ENCODE measurements at places on chromosomes 2 and 18. TPM values are rescaled to one million over a fixed set of nuclear protein-coding genes. Genes with fewer than 3 reads are reported as not detected.
A peak's percentile ranks its signal among the peaks of the same experiment; 100 is the strongest.

The SCN1A gene
- 1.9 TPM for total RNA-seq

GRCh38 chr2:216960671-216961268, 100.9 kb upstream of the TNP1 start:
- no peak for DNase-seq
- no peak overlapping the region for H3K27ac ChIP-seq
- no peaks in the 10 kb centered on the region for H3K36me3 ChIP-seq
- no peaks in the 10 kb centered on the region for H3K27me3 ChIP-seq
- H3K4me1 ChIP-seq: no peaks in the 10 kb centered on the region

DNA sequence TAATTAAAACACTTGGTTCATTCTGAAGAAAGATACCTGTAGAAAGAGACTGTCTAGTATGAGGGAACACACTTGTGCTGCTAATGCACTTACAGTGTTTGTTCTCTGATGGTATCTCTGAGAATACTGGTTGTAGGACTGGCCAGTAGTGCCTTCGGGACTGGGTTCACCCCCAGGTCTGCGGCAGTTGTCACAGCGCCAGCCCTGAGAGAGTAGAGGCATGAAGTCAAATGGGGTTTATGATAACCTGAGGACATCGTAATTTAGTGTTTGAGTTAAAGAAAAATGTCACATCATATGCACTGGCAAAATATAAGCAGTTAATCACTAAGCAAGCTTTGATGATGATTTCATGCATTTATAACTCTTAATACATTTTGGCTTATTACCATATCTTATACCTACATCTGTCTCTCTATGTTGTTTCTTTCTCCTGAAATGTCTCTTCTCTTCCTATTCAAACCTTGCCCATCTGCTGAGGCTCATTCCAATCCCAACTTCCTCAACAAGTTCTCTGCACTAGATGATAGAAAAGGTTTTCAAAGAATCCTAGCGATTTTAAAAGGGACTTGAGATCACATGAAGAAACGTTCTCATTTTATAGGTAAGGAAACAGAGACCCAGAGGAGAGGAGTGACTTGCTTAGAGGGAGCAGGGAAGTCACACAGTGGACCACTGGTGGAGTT, 50.2 kb downstream of the ATIC start:
- no peak overlapping the region for H3K4me3 ChIP-seq
- H3K27ac ChIP-seq: no peak overlapping the region
- H3K4me1 ChIP-seq: no peaks in the 10 kb centered on the region
- no peaks in the 10 kb centered on the region for H3K27me3 ChIP-seq
- DNase-seq: no peak

The TMEM247 gene
- not detected for total RNA-seq

GRCh38 chr18:23519734-23520133, 16.4 kb downstream of the RMC1 start:
- no peak for DNase-seq
- no peak overlapping the region for H3K4me3 ChIP-seq
- no peaks in the 10 kb centered on the region for H3K4me1 ChIP-seq
- no peak overlapping the region for H3K27ac ChIP-seq

DNA sequence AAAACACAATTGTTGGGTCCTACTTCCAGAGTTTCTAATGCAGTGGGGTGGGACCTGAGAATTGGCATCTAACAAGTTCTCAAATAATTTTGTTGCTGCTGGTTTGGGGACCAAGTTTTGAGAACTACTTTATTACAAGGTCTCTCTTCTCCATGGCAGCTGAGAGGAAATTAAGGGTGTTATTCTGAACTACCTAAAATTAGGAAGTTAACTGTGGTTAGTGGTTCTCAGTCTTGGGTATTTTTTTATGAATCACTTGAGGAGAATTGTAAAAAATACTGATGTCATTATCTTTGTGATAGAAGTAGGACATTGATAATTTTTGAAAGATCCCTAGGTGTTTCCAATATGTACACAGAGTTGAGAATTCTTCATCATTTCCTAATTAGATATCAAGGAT, 210.2 kb downstream of the MC4R start:
- H3K4me3 ChIP-seq: no peak overlapping the region
- H3K36me3 ChIP-seq: no peaks in the 10 kb centered on the region
- no peaks in the 10 kb centered on the region for H3K4me1 ChIP-seq
- DNase-seq: no peak
- no peak overlapping the region for H3K27ac ChIP-seq

- no peaks in the 10 kb centered on the region for H3K27me3 ChIP-seq
- no peaks in the 10 kb centered on the region for H3K4me1 ChIP-seq
- no peak for DNase-seq
Observed at GRCh38 chr18:42078711-42079110, 123.7 kb downstream of the PIK3C3 start.

The PARD6G gene
- 18.8 TPM for total RNA-seq

GRCh38 chr2:30869988-30870387, 62.7 kb upstream of the CAPN13 start:
- no peaks in the 10 kb centered on the region for H3K36me3 ChIP-seq
- no peaks in the 10 kb centered on the region for H3K4me1 ChIP-seq
- no peak overlapping the region for H3K27ac ChIP-seq
- no peak for DNase-seq
- no peaks in the 10 kb centered on the region for H3K27me3 ChIP-seq

The WDR33 gene
- 84.6 TPM for total RNA-seq

DNA sequence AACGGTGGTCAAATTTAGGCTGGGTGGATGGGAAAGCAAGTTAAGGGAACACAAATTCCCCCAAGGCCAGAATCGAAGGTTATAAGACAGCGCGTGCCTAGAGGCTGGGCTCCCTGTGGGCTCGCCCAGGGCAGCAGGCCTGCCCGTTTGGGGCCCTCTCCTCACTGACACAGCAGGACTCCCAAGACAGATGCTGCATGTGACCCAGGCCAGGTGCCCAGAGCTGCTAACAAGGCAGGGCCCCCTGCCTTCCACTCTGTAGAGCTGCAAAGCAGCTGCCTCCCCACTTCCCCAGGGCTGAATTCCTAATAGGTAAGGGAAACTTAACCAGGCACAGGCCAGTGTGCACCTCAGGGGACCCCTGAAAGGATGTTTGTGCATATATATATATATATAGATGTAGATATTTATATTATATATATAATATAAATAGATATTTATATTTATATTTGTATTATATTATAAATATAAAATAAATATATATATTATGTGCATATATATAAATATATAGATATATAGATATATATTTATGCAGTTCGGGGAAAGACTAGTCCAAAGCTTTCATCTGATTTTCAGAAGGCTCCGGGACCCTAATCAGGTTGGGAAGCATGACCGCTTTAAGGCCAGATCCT, 43.7 kb downstream of the TMEM37 start:
- H3K4me3 ChIP-seq: no peak overlapping the region
- H3K27me3 ChIP-seq: no peaks in the 10 kb centered on the region
- peak; percentile 62 for DNase-seq

DNA sequence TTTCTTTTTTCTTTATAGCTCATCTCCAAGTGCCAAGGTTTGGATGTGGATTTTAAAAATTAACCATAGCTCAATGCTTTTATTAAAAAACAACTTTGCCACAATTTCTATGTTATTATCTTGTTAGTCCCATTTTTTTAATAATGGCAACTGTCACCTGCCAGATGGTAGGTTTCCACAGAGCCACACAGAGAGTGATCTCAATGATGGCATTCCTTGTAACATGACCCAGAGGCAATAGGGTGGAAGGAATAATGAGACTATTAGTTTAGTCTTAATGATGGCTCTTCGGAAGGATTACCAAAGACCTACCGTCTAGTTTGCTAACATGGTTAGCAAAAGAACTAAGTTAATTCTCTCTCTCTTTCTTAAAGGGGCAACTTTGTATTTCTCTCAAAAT, 64.0 kb downstream of the REL start:
- H3K4me3 ChIP-seq: no peak overlapping the region
- H3K27me3 ChIP-seq: no peaks in the 10 kb centered on the region
- no peak overlapping the region for H3K27ac ChIP-seq
- no peak for DNase-seq

The LIMS3 gene
- total RNA-seq: 2.0 TPM

DNA sequence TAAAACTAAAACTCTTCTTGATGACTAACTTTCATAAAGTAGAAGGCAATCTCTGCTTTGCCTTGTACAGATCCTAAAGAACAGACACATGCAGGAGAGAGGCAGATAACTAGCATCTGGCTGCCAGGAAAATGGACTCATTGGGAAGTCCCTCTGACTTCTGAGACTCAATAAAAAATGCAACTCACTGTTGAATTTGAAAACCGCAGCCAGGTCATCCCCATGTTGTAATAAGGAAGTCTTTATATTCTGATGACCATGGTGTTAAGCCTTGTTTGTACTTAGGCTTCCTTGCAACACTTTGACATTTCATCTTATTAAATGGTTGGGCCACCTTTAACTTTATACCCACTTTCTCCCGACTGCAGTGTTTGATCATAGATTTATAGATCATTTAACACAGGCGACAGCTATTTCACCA, 375.1 kb upstream of the KCNH7 start:
- H3K27ac ChIP-seq: no peak overlapping the region
- no peaks in the 10 kb centered on the region for H3K27me3 ChIP-seq
- H3K4me1 ChIP-seq: no peaks in the 10 kb centered on the region
- H3K4me3 ChIP-seq: no peak overlapping the region
- no peak for DNase-seq
- no peaks in the 10 kb centered on the region for H3K36me3 ChIP-seq

The OTOS gene
- not detected for total RNA-seq

GRCh38 chr2:17818235-17818815, 2.1 kb downstream of the MSGN1 start:
- H3K36me3 ChIP-seq: no peaks in the 10 kb centered on the region
- H3K27ac ChIP-seq: no peak overlapping the region
- no peak for DNase-seq
- peaks cover 3% of the 10 kb centered on the region for H3K4me1 ChIP-seq
- no peak overlapping the region for H3K4me3 ChIP-seq

DNA sequence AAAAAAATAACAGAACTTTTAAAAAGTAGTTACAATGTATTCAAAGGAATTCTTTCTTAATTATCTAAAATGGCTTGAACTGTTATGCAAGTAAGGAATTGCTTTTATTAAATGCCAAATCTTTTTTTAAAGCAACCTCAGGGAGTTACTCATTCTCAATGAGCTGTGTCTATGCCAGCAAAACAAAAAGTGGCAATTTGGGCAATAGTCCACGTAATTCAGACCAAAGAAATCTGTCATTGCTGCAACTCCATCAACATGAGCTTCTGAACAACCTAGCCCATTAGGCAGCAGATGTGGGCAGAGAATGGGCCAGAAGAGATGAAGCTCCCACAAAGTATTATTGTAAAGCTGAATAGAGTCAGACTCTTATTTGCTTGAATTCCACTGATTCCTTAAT, 118.4 kb downstream of the ALK start:
- no peak for DNase-seq
- no peaks in the 10 kb centered on the region for H3K36me3 ChIP-seq
- H3K27me3 ChIP-seq: no peaks in the 10 kb centered on the region
- no peak overlapping the region for H3K27ac ChIP-seq

GRCh38 chr2:162317861-162318327, 590 bp downstream of the IFIH1 start:
- DNase-seq: no peak
- H3K27me3 ChIP-seq: peaks cover 3% of the 10 kb centered on the region
- no peaks in the 10 kb centered on the region for H3K4me1 ChIP-seq
- H3K27ac ChIP-seq: no peak overlapping the region
- peak overlapping the region; percentile 50 for H3K4me3 ChIP-seq
- no peaks in the 10 kb centered on the region for H3K36me3 ChIP-seq

- no peak overlapping the region for H3K4me3 ChIP-seq
- DNase-seq: no peak
- H3K4me1 ChIP-seq: peaks cover 3% of the 10 kb centered on the region
Observed at GRCh38 chr2:219688560-219689445, 61.4 kb downstream of the SLC4A3 start.

DNA sequence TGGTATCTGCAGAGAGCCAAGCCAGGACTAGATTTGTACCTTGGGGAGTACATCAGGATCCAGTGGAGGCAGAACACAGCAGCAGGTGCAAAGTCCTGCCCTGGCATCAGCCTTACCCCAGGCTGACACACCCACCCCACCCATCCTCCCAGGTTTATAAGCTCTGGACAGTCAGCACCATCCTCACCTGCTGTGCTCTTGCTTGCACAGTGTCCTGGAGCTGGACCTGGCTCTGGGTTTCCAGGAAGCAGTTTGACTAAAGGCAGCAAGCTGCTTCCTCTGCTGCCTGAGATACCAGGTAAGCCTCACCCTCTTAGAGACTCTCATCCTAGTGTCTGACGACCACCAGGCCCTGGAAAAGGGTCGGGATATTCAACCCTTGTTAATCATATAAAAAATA, at the start of gene SULT1C3:
Gene SULT1C3, plus strand, starts transcription at position 183 of the 400 bp plus-strand sequence. CDS start 7,227 bp downstream, outside the sequence.
- no peak for DNase-seq
- no peaks in the 10 kb centered on the region for H3K4me1 ChIP-seq
- H3K36me3 ChIP-seq: no peaks in the 10 kb centered on the region

DNA sequence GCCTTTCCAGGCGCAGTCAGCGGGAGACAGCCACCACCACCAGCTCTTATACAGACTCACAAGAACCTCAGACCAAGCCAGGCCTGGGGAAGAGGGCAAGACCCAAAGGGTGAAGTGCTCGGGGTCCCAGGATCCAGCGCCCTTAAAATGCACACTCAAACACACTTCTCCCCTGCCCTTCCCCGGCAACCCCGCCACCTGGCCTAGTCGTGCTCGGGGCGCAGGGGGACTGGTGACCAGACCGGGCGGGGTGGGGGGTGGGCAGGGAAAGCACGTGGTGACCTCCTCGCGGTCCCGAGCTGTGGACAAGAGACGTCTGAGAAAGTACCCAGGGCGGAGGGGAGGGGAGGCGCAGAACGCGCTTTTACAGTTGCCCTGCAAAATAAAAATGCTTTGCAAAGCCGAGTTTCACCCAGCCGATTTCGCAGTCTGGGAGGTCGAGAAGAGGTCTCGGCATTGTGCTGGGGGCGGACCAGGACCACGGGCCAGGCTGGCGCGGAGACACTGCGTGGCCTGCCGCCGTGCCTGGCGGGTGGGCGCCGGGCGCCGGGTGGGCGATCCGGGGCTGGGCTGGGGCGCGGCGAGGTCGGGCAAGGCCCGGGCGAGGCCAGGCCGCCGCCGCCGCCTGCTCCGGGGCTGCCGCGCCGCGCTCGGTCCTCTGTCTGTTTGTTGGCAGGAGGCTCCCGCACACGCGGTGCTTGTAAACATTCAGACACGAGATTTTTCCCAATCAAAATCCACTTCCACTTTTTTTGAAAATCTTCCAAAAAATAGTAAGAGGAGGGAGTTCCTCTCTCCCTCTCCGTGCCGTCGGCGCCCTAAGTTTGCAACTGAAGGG, 2.0 kb downstream of the BCL11A start:
- H3K27ac ChIP-seq: no peak overlapping the region
- H3K4me3 ChIP-seq: peak overlapping the region; percentile 96
- no peaks in the 10 kb centered on the region for H3K36me3 ChIP-seq
- no peak for DNase-seq
- H3K27me3 ChIP-seq: no peaks in the 10 kb centered on the region

- no peak overlapping the region for H3K4me3 ChIP-seq
- no peaks in the 10 kb centered on the region for H3K4me1 ChIP-seq
- DNase-seq: no peak
- H3K36me3 ChIP-seq: no peaks in the 10 kb centered on the region
Observed at GRCh38 chr2:212709280-212709679, 170.7 kb upstream of the ERBB4 start.

The SP9 gene
- 0.11 TPM for total RNA-seq

DNA sequence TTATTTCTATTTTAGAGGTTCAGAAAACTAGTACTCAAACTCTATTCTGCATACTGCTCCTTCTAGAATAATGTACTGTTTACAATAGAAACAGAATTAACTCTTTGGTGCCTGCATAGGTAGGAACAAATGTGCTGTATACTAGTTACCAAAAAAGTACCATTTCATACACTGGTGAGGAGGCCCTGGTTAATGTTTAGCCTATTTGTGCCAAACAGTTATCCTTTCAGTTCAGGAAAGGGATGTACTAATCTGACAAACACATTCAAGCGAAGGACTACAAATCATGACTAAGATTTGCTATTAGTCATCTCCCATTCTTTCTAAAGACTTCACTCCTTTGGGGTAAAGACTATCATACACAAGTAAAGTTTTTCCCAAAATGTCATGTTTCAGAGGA, 47.4 kb downstream of the EXOC6B start:
- H3K27ac ChIP-seq: no peak overlapping the region
